Fibroblast of mammary gland (primary cell): ENCODE measurements at places on chromosomes 1 and 21.
A peak's percentile ranks its signal among the peaks of the same experiment; 100 is the strongest.

GRCh38 chr1:157691285-157691920 is 9.2 kb downstream of the FCRL3 start:
- DNase-seq: peak; percentile 18

GRCh38 chr1:161304927-161305866 is 4.6 kb downstream of the MPZ start:
- DNase-seq: no peak

- DNase-seq: peak; percentile 34
Observed at GRCh38 chr1:162996261-162996660, 72.9 kb upstream of the RGS4 start.

- DNase-seq: no peak
Observed at GRCh38 chr1:109595531-109595930, 23.9 kb downstream of the GNAT2 start.

DNA sequence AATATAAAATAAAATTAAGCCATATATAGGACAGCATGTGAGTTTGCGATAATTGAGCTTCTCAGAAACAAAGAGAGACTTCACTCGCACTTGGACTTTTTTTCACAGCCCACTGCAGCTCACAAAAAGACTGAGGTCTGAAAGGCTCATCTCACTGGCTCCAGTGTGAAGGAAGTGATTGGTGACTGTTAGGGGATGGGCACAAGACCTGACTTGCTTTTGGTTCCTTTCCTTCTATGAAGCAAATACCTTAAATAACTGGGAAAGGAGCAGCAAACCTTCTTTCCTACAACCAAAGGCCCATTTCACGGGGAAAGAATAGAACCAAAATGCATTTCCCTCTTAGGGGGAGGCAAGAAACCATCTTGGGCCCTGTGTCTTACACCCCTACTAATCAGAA is 13.1 kb upstream of the TTLL7 start:
- DNase-seq: no peak

- no peak for DNase-seq
Observed at GRCh38 chr21:46605767-46606426, 1.0 kb upstream of the S100B start.

- DNase-seq: peak; percentile 74
Observed at GRCh38 chr1:119298687-119299303, 69.8 kb upstream of the HAO2 start.

- no peak for DNase-seq
Observed at GRCh38 chr1:24957016-24957807, 27.1 kb upstream of the RUNX3 start.

GRCh38 chr1:22778862-22779520 is 68.4 kb downstream of the EPHB2 start:
- DNase-seq: no peak

- DNase-seq: no peak
Observed at GRCh38 chr1:200999667-201000066, 23.8 kb downstream of the KIF21B start.

DNA sequence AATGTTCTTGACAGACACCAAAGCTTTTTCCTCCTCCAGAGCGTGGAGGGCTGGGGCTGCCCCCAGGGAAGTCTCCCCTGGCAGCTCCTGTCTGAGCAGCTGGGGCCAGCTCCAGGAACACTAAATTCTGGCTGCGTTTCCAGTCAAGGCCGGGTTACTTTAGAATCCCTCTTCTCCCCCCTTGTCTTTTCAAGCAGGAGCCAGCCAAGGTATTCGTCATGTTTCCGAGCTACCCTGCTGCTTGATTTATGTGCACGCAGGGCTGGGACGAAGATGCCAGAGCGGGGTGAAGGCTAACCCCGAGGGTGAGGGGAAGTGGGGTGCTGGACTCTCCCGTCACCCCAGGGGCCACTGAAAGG is 68.1 kb upstream of the ANGPTL1 start:
- peak; percentile 87 for DNase-seq

GRCh38 chr1:29689372-29690030 is 453.2 kb downstream of the PTPRU start:
- no peak for DNase-seq

GRCh38 chr1:92969517-92969916 is 8.3 kb upstream of the DIPK1A start:
- no peak for DNase-seq
